Hypothalamus (tissue), 51 donors: ENCODE measurements at places on chromosomes 13 and 19.

DNA sequence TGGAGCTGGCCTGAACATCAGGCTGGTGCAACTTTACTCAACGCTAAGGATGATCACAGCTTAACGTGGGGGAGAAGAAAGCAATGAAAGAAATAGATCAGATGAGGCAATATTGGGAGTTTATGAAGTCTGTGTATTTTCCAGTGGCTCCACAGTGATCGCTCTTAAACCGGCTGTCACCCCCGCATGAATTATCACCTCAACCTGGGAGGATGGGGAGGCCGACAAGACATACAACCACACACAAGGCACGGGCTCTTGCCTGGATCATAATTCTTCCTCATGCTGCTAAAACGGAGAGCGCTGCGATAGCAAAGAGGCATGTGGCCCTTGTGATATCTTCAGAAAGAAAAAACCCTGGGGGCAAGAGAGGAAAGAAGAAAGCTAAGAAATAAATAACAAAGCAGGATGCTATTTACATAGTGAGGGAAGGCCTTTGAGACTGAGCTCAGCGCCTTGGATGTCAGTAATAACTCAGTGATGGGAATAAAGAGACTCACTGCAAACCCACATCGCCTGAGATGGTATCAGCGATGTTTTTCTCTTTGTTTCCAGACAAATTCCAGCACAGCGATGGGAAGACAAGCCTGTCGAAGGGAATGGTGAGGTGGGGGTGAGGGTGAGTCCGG lies 19.1 kb upstream of the CHST8 start:
- no peak for DNase-seq

DNA sequence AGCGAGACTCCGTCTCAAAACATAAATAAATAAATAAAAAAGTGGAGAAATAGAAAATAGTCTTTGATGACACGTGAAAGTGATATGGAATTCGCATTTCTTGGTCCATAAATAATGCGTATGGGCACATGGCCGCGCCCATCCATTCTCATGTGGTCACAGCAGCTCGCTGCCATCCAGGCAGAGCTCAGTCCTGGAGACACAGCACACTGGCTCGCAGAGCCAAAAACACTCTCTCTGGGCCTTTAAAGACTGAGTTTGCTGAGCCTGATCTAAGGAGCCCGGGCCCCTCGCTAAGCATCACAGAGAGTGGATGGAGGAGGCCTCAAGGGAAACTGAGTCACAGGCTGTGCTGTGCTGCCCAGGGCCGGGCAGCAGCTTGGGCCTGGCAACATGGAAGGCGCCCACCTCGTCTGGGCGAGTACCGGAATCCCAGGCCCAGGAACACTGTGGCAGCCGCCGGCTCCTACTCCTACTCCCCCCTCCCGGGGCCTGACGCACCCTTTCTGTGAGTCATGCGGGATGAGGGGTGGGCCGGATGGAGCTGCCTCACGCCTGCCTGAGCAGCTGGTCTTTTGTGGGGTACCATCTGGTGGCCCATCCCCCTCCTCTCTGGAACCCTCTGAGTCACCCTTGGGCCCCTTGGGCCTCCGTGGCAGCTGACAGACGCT lies 28.9 kb upstream of the CACTIN start:
- DNase-seq = no peak

DNA sequence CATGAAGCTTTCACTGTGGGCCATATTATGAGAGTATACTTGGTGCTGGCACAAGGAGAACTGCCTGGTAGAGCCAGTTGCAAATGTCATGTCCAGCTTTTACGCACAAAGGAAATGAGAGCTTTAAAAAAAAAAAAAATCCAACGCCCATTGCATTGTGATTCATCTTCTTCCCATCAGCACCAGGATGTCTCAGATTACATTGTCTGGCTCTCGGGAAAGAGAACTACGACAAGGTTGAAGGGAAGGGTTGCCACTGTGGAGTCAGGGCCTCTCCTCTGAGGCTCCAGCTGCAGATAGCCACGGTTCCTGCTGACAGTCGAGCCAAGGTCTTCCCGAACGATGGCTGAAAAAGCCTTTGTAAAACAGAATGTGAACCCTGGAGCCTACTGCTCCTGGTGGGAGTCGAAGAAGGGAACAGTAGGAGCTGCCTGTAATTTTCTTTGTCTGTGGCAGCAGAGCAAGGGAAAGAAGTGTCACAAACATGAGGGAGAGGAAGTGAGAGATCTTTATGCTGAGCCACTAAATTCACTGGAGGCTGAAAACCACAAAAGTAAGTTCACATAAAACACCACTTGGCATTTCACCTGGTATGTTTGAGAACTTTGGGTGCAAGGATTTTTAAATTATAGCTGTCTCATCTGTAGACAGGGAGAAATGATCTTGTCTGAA lies 704.7 kb downstream of the DIAPH3 start:
- DNase-seq = no peak

- no peak for DNase-seq
Measured at GRCh38 chr19:38043649-38044144, 136.7 kb downstream of the SIPA1L3 start.

DNA sequence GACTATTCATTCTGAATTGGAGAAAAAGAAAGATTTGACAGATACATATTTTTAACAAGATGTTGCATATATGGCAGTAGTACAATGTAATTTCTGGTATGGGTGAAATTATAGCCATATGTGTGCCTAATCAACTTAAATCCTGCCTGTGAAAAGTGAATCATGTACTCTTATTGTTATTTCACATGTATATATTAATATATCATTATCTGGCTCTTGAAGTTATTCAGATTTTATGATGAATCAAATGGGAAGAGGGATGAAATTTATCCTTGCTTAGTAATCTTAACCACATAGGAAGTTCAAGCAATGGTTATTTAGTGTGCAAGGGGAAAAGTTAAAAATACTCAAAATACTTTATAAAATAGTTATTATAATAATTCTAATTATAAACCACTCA lies 80.5 kb downstream of the GPC6 start:
- DNase-seq = no peak

- DNase-seq = no peak
Measured at GRCh38 chr13:24493356-24493755, 19.2 kb downstream of the PARP4 start.

- DNase-seq = no peak
Measured at GRCh38 chr19:13506471-13506820, at the start of gene CACNA1A. Gene CACNA1A, minus strand, starts transcription at chr19:13506479. Its CDS starts 255 bp downstream, at chr19:13506224.

GRCh38 chr13:53089951-53090350 lies 61.3 kb downstream of the OLFM4 start:
- no peak for DNase-seq

DNA sequence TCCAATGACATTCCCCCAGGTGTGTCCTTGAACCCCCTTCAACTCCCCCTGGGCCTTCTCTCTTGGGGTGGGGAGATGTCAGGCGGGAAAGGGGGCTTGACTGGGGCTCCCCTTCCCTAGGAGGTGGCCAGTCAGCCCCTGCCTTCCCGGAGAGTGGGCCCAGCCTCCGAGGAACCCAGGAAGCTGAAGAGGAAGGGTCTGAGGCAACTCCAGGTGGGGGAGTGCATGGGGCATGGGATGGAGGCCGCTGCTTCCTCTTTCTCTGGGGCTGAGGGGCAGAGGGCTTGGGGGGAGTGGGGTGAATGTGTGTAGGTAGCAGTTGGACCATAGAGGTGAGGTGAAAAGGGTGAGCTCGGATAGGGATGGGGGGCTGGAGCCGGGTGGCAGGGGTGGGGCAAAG lies 2.7 kb upstream of the INAFM1 start:
- no peak for DNase-seq
